AG04449 (cell line): ENCODE measurements at places on chromosomes 6 and 20.

DNA sequence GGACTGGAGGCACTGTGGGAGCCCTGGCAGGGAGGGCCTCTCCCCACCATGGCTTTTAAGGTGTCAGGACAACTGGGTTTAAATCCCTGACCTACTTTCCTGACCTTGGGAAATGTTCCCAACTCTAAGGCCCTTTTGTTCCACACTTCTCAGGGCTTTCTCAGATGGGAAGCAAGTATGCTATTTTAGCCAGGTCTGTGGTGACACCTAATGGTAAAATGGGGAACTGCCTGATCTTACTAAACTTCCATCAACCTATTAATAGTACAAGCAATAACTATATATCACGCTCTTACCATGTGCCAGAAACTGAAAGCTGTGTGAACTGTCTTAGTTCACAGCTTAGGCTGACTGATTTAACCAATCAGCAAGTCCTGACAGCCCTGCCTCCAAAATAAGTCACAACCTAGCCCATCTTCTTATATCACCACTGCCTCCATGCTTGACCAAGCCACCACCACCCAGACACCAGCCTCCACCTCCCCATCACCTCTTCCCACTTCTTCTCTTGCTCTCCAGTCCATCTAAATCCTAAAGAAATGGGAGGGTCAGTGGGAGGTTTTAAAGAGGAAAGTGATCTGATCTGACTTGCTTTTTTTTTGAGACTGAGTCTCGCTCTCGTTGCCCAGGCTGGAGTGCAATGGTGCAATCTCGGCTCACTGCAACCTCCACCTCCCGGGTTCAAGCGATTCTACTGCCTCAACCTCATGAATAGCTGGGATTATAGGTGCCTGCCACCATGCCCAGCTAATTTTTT is 6.9 kb upstream of the BLCAP start:
- no peak for DNase-seq

DNA sequence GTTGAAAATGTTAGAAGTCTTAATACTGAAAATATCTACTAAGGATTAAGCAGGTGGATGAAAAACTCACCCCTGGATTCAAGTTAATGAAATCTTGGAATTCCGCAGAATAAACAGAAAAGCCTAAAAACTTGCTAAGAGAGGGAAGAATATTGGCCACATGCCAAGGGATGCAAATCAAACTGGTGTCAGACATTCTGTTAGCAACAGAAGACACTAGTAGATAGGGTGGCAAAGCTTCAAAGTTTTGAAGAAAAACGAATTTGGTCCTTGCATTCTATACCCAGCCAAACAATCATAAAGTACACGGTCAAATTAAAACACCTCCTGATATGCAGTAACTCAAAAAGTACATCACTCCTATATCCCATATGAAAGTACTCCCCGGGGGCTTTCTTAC is 77.1 kb upstream of the ADTRP start:
- DNase-seq: no peak

GRCh38 chr20:49713753-49714712 is at the start of gene B4GALT5:
TSS of gene B4GALT5 (minus strand) at chr20:49713878. CDS start at chr20:49713690, 188 bp downstream.
- no peak for DNase-seq

DNA sequence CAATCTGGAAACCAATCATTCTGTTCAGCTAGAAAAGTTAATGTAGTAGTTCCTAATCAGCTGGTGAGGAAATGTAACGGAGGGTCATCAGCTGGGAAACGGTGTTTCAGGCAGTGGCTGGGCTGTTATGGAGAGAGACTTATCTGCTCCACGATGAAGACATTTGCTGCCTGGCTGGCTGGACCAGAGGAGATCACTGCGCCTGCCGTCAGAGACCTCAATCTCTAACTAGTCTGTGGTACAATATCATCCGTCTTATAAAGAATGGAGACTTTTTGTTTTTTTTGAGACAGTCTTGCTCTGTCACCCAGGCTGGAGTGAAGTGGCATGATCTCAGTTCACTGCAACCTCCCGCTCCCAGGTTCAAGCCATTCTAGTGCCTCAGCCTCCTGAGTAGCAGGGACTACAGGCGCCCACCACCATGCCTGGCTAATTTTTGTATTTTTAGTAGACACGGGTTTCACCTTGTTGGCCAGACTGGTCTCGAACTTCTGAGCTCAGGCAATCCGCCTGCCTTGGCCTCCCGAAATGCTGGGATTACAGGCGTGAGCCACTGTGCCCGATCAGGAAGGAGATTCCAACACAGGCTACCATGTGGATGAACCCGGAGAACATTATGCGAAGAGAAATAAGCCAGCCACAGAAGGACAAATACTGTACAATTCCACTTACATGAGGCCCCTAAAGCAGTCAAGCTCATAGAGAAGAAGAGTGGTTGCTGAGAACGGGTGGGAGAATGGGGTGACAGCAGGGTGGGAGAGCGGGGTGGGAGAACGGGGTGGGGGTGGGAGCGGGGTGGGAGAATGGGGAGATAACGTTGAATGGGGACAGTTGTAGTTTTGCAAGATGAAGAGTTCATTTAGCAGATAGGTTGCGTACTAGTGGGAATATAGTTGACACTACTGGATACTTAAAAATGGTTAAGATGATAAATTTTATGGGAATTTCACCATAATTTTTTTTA is 115.1 kb downstream of the SULF2 start:
- no peak for DNase-seq

DNA sequence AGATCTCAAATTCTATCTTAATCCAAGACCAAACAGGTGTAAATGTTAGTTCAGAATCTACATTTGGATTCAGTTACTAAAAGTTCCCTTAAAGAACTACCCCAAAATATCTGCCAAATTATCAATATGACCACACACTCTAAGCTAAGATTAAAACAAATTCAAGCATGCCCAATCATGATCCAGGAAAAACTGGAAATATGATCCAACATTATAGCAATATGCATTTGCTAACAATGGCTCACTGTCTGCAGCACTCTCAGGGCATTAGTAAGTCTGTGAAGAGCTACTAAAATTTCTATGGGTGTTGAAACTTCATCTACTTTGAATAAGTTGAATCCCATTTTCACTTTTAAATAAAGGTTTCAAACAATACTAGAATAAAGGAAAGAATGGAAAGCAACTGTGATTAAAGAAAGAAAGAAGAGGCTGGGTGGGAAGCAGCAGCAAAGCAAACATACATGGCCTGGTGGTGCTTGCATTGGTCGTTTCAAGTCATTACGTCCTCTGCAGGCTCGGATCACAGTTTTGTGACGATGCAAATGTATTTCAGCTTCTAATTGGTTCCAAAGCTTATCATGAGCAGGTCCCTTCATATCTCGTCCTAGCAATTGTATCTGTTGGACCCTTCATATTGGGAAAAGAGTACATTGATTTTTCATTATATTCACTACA is 29.2 kb downstream of the GOPC start:
- DNase-seq: no peak

DNA sequence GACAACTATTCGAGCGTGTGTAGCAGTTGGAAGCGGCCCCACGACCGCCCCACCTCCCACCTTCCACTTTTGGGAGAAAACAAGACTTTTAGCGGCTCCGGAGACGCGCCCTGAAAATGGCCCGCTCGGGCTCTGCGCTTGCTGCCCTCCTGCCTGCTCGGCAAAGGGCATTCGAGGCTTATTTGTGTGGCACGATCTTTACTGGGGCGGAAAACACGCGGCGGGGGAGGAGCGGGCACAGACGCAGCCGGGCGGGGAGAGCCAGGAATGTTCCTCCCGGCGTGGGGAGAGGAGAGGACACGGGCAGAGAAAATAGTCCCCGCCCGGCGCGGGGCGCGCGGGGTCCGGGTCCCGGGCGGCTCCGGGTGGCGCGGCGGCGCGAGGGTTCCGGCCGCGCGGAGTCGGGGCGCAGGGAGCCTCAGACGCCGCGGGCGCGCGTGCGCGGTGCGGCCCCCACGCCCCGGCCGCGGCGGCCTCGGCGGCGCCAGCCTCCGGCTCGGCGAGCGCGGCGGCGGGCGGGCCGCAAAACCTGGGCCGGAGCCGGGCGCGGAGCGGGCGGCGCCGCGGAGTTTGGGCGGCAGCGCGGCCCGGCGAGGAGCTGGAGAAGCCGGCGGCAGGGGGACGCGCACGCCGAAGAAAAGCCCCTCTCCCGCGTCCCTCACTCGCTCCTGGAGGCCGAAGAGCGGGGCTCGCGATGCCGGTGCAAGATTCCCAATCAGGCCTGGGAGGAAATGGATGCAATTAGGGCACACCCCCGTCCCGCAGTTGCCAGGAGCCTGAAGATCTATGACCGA is 90.0 kb upstream of the ARID1B start:
- no peak for DNase-seq

- DNase-seq: no peak
Measured at GRCh38 chr6:99344289-99344688, 5.2 kb downstream of the FAXC start.

DNA sequence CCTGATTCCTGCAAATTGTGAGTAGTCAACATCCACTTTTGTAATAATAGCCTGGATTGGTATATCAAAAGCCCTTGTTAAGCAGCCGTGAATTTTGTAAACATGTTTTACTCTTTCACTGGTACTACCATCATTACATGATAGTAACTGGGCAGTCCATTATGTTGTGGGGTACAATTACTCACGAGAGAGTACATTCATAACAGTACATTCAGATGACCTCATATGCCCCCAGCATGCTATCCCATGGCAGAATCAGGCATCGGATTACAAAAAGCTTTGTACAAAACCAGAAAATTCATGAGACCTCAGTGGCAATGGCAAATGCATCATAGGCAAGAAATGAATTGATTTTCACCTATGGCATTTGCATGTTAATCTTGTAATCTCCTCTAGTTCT is 166.2 kb downstream of the EPM2A start:
- no peak for DNase-seq

GRCh38 chr6:150841189-150841588 is 24.3 kb upstream of the MTHFD1L start:
- no peak for DNase-seq

DNA sequence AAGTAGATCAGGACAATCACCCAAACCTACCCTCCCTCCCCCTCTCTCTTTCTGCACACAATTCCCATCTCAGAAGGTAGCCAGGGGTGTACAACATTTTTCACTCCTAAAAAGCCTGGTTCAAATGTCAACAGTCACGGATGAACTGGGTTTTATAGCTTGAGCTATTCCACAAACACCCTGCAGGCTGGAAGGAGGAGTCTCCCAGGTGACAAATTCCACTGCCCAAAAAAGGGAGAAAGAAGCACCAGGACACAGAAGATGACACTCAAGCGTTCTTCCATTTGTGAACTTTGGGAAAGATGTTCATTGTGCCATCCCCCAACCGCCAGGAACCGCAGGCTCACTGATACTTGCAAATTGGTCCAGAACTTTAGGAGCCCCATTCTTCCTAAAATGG is 111.5 kb upstream of the NFATC2 start:
- DNase-seq: no peak

DNA sequence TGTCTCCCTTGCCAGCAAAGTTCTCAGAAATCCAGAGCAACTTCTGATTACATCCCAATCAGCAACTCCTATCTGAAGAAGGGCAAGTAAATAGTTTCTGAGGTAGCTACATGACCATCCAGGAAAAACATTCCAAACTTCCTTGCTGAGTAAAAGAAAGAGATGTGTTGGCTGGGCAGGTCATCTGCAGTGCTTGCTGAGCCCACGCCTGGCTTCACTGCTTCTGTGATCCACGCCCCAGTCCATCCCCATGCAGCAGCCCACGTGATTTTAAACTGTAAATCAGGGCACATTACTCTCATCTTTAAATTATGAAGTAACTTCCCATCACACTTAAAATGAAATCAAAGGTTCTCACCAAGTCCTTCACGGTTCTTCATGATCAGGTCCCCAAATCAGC is 603.6 kb downstream of the QKI start:
- no peak for DNase-seq

GRCh38 chr6:69867639-69867976 is 1.3 kb downstream of the COL19A1 start:
- DNase-seq: no peak

DNA sequence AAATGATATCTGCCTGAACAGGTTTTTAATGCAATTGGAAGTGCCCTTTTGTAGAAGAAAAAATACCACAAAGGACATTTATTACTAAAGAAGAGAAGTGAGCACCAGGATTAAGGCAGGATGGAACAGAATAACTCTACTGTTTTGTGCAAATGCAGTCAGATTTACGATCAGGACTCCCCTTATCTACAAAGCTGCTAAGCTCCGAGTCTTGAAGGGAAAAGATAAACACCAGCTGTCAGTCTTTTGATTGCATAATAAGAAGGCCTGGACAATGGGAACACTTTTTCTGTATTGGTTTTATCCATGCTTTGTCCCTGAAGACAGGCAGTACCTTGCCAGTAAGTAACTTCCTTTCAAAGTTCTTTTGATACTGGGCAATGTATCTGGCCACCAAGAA is 797.9 kb upstream of the SLC35B3 start:
- DNase-seq: no peak

GRCh38 chr6:33116841-33117711 is 41.3 kb downstream of the HLA-DPB1 start:
- DNase-seq: no peak

DNA sequence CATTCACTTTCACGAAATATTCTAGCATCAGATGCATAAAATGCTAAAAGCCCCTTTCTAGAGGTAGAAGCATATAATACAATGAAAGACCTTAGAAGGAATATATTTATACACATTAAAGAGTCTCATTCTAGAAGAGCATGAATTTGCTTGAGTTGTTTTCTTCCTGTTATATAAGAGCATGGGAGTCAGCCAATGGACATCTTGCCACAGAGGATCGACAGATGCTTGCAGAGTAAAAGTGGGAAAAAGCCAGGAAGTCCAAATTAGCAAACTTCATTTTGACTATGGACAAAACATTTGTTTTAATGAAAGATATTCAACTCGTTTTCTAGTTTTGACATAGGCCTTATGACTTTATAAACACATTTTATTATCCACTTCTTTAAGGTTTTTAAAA is 44.2 kb upstream of the RIPPLY2 start:
- DNase-seq: no peak
